ENCODE measurements at places on chromosomes 2 and 18. TPM values are rescaled to one million over a fixed set of nuclear protein-coding genes. Genes with fewer than 3 reads are reported as not detected.
A peak's percentile ranks its signal among the peaks of the same experiment; 100 is the strongest.

- ATAC-seq, result no peak
Measured at GRCh38 chr2:70944111-70944690, 8.5 kb downstream of the ATP6V1B1 start.

GRCh38 chr18:31209041-31209440, 46.4 kb upstream of the DSC1 start:
- ATAC-seq, result no peak

GRCh38 chr18:70322928-70323327, 34.1 kb downstream of the SOCS6 start:
- peak; percentile 96 for ATAC-seq

GRCh38 chr2:106053116-106053515, 141.0 kb downstream of the UXS1 start:
- ATAC-seq, result no peak

- no peak for ATAC-seq
Measured at GRCh38 chr18:68376926-68377325, 338.0 kb downstream of the TMX3 start.

GRCh38 chr2:71148506-71149063, 18.2 kb downstream of the MPHOSPH10 start:
- ATAC-seq, result no peak

DNA sequence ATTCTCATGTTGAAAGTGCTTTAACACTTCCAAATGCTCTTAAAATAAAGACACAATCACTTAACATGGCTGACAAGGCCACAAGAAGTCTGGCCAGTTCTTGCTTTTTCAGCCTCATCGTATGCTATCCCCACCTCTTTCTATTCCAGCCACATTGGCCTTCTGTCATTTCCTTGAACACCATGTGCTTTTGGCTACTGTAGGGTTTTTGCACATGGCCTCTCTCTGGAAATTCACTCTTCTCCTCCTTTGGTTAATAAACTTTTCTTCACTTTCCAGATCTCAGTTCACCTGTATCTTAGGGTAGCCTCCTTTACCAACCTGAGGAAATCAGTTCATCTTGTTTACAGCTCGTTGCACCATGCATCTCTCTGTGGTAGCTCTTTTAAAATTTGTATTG, 450.5 kb upstream of the MEX3C start:
- ATAC-seq, result no peak

DNA sequence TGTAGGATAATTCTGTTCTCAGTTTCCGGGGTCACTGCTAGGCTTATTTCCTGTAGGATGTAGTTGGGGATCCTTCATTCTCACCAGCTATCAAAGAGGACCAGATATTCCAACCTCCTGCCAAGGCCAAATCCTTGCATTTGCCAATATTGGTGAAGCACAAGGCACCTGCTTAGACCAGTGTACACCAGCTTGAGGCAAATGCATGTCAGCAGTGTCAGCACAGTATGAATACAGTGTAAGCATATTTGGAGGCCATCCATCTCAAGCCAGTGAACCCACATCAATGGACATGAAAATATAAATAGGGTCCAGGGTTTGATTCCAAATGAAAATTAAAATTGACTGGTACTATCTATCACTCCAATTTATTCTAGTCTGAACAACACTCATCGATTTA, 88.0 kb upstream of the MAPRE2 start:
- ATAC-seq, result no peak

- no peak for ATAC-seq
Measured at GRCh38 chr2:78780864-78781583, 244.5 kb upstream of the REG3G start.

DNA sequence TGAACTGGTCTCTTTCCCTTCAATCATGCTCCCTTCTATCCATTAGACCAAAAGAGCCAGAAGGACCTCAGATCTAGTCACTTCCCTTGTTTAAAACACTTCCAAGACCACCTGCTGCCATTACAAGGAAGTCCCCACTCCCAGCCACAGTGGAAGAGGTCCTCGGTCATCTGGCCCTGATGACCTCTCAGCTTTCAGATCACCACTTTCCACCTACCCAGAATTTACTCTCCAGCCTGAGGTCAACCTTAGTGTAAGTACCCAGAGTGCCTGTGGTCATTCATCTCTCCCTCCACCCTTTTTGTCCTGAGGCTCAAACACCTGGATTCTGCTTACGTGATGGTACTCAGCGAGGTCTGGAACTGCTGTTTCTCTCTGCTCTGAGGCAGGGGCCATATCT, 67.1 kb downstream of the MARCO start:
- ATAC-seq, result no peak

- no peak for ATAC-seq
Measured at GRCh38 chr2:237827421-237827987, 28.9 kb downstream of the RBM44 start.

DNA sequence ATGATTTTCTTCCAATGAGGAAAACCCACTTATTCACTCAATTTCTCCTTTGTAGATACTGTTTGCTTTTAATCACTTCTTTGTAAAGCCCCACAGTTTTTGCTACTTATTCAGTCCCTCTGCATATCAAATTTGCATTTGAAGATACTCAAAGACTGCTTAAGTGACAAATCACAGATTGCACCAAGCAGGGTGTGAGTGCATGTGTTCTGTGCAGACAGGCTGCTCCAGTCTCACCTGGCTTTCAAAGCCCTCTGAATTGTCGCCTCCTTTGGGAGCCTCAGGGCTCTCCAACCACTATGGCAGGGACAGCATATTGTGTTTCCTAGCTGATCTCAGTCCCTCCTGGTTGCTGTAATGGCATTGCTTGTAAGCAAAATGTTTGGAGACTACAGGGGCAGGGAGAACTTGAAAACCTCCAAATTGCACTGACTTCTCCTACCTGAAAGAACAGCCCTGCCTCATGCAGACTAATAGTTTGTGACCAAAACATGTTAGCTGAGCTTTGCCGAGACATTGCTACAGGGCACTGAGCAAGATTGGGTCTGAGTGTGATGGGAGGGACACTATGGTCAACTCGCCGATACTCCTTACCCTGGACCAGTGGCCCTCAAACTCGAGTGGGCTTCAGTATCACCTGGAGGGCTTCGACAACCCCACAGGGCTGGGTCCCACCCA, 96.8 kb downstream of the POLE4 start:
- ATAC-seq, result no peak

- ATAC-seq, result peak; percentile 96
Measured at GRCh38 chr2:200405599-200406298, 99.3 kb downstream of the SPATS2L start.

- no peak for ATAC-seq
Measured at GRCh38 chr2:95272781-95273180, 1.5 kb upstream of the PROM2 start.

DNA sequence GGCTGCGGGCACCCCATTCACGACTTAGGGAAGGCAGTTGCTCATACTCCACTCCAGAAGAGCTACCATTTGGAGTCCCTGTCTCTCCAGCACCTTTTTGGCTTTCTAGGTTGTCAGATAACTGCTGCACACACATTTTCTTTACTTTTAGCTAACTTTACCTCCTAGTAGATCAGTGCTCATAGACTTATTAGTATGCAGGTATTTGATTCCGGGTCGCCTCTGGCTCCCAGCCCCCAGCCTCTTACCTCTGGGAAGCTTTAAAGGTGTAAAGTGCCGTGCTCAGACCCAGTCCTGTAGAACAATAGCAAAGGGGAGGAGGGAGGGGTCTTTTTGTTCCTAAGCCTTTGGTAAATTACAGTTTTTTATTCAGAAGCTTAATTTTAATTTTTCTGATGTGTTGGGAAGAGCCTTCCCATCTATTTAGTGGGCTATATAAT, 102.9 kb downstream of the SPTBN1 start:
- ATAC-seq, result peak; percentile 30

DNA sequence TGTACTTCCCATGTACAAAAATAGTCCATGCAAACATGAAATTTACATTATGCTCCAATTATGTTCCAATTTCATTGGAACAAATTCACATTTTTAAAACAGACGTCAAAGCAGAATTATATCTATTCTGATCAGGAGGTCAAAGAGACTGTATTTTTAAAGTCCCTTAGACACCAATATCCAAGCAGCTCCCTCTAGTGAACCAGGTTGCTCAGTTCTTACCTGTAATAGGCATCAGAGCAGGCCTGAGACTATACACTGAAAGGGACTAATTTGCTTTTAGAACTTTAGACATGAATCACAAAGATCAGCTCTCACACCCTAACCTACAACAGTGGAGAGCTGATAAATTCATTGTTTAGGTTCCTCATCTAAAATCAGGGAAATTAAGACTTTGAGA, 273.9 kb downstream of the MBD2 start:
- no peak for ATAC-seq

GRCh38 chr18:523561-523960, 23.1 kb upstream of the COLEC12 start:
- ATAC-seq, result no peak

DNA sequence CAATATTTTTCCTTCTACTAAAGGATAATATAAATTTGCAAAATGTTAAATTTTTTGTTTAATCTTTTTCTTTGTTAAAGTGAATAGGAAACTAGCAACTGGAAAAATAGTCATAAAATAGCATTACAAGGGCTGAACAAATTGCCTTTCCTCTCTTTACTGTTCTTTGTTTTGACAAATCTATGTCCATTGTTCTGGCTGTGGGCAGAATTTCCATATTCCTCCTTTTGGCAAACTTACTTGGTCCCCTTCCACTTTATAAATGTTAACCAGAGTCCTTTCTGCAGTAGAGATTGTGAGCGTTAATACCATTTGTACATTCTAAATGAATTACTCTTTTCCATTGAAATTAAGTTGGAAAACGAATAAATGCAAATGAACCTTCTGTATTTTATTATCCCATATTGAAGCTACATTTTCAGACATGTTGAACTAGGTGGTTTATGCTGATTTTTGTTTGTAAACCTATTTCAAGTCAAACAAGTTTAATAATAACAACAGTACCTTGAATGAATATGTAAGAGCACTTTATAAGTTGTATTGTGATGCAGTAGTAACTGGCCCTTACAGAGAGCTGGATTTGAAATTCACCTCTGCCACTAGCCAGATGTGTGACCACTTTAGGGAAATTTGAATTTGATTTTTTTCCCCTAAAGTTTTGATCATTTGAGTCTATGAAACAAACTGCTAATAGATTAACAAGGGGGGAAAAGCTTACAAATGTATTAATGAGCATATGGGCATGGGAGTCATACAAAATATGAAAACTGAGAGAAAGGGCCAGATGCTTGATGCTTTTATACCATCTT, 3.3 kb downstream of the RNF125 start:
- no peak for ATAC-seq

- ATAC-seq, result no peak
Measured at GRCh38 chr2:179619947-179620467, 241.4 kb downstream of the ZNF385B start.

DNA sequence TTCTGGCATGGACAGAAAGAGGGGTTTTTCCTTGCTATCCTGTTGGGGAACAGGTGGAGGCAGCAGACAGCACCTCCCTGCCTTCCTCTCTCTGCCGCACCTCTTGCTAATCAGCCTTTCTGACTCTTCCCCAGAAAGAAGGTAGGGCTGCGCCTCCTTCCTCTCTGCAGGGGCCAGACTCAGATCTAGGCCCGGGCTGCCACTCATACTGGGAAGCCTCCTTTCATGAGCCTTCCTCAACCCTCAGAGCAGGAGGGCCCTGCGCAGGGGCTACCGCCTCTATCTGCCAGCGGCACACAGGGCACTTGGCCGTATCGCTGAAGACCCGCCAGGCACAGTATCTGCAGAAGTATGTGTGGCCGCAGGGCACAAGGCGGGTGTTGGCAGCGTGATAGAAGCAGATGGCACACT, 7.1 kb downstream of the NEURL3 start:
- ATAC-seq, result no peak

DNA sequence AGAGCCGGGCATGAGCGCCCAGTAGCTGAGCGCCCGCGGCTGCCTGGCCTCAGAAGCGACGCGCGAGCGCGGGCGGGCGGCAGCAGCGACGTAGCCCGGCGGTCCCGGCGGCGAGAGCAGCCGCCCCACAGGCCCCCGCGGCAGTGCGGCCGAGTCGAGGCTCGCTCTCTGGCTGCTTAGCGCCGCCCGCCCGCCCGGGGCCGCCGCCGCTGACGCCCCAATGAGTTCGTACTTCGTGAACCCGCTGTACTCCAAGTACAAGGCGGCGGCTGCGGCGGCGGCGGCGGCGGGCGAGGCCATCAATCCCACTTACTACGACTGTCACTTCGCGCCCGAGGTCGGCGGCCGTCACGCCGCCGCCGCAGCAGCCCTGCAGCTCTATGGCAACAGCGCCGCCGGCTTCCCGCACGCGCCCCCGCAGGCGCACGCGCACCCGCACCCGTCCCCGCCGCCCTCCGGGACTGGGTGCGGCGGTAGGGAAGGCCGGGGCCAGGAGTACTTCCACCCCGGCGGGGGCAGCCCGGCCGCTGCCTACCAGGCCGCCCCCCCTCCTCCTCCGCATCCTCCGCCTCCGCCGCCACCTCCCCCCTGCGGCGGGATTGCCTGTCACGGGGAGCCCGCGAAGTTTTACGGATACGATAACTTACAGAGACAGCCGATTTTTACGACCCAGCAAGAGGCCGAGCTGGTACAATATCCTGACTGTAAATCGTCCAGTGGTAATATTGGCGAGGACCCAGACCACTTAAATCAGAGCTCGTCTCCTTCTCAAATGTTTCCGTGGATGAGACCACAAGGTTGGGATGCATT, 847 bp downstream of the HOXD8 start:
- peak; percentile 24 for ATAC-seq

DNA sequence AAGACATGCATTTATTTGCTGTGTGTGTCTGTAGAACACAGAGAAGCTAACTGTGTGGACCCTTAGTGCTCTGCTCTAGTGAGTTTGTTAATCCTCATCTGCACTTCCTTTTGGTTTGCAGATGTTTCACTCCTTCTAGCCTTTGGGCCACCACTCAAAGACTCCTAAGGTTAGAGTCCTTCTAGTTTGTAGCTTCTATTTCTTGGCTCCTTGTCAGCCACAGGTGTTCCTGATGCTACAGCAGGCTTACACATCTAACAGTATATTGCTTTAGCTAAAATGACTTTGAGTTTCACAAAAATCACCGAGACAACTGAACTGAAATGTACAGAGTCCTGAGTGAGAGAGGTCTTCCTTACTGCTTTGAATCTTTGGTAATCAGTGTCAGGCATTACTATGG, 551.4 kb downstream of the NRXN1 start:
- ATAC-seq, result no peak

DNA sequence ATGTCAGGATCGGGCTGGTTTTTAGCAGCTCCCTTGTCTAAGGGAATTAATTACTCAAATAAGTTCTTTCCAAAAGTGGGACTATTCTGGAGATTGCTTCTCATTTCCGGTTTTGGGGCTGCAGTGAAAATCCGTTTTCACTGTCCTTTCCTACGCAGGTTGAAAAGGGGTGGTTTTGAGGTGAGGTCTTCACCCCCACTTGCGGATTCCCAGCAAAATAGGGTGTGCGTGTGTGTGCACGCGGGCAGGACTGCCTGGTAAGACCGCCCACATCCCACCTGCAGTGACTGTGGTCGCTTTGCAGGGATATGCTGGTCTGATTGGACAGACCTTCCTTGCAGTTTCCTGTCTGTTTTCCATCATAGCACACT, 472 bp upstream of the PLEKHM3 start:
- ATAC-seq, result peak; percentile 39

GRCh38 chr2:109480486-109481195, 133.1 kb downstream of the SEPTIN10 start:
- ATAC-seq, result no peak

MOCOS gene
- 16.0 TPM for total RNA-seq

SAP130 gene
- total RNA-seq, result 14.3 TPM

UGP2 gene
- total RNA-seq, result 87.8 TPM

PJVK gene
- total RNA-seq, result 1.4 TPM

Measured in esophagus mucosa (tissue), 1 donor.